Nasal cavity respiratory epithelium epithelial cell of viscerocranial mucosa (primary cell): ENCODE measurements at places on chromosomes 2 and 18. TPM values are rescaled to one million over a fixed set of nuclear protein-coding genes. Genes with fewer than 3 reads are reported as not detected.

The LOXHD1 gene
- under 0.01 TPM in 1 of 2 replicates, not detected in the other for total RNA-seq

The GEN1 gene
- total RNA-seq, result 4.1 and 7.8 TPM in 2 replicates

The LMAN2L gene
- total RNA-seq, result 14.4 and 25.3 TPM in 2 replicates

The ADD2 gene
- total RNA-seq, result under 0.01 TPM in 1 of 2 replicates, not detected in the other

The UGT1A10 gene
- total RNA-seq, result 1.2 TPM in 1 of 2 replicates, not detected in the other
